ENCODE measurements at places on chromosomes 6 and 20.
A peak's percentile ranks its signal among the peaks of the same experiment; 100 is the strongest.

GRCh38 chr6:82337688-82338257, 25.8 kb upstream of the TPBG start:
- no peak for DNase-seq

DNA sequence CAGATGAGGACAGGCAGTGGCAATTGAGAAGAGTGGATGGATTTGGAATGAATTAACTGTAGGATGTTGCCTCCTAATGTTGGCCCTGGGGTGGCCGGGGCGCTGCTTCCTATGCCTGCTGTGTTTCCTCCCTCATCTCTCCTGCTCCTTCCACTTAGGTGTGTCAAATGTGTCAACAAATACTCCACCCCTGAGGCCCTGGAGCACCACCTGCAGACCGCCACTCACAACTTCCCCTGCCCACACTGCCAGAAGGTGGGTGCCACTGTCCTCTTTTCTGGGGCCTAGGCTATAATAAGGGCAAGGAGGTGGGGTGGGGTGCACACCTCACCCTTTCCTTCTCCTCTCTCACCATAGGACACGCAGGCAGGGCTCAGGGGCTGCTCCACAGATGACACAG, 30.0 kb upstream of the CHMP4B start:
- no peak for DNase-seq

DNA sequence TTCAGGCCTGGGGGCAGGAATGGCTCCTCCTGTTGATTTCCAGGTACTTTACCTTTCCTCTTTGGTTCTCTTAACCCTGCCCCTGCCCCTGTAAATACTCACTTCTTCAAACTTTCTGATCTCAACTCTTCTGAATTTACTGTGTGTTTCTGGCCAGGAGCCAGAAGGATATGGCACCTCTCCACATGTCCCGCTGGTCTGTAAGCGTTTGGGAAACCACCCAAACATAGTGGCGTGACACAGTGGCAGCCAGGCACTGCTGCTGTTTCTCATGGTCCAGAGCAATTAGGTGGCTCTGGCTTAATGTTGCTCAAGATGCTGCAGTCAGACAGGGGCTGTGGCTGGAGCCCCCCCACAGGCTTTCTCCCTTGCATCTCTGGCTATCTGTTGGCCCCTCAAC, 374.5 kb downstream of the RNGTT start:
- no peak for DNase-seq

- DNase-seq = no peak
Observed at GRCh38 chr6:17983730-17984129, 3.7 kb downstream of the KIF13A start.

- no peak for DNase-seq
Observed at GRCh38 chr6:62942000-62942399, 269.3 kb upstream of the FKBP1C start.

DNA sequence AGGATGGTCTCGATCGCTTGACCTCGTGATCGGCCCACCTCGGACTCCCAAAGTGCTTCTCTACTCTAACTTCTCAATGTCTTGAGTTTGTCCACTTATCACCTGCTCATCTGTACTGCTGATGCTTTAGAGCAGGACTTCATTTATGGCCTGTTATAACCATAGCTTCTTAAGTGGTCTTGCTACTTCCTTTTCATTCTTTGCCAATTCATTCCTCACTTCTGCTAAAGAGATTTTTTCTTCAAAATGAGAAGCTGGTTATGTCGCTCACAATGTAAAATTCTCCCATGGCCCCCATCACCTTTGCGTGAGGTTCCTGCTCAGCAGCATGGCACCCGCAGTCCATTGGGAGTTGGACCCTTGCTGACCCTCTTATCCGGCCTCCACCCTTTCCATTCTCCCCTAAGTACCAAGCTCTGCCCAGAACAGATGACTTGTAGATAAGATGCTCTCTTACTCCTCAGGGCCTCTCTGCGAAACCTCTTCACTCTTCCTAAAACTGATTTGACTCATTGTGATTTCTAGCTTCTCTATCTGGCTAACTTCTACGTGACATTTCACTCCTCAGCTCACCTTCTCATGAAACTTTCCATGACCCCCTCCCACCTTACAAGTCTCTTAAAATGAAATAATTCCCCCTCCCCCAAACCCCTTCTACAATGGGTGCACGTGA, 13.9 kb upstream of the CD164 start:
- DNase-seq = no peak

DNA sequence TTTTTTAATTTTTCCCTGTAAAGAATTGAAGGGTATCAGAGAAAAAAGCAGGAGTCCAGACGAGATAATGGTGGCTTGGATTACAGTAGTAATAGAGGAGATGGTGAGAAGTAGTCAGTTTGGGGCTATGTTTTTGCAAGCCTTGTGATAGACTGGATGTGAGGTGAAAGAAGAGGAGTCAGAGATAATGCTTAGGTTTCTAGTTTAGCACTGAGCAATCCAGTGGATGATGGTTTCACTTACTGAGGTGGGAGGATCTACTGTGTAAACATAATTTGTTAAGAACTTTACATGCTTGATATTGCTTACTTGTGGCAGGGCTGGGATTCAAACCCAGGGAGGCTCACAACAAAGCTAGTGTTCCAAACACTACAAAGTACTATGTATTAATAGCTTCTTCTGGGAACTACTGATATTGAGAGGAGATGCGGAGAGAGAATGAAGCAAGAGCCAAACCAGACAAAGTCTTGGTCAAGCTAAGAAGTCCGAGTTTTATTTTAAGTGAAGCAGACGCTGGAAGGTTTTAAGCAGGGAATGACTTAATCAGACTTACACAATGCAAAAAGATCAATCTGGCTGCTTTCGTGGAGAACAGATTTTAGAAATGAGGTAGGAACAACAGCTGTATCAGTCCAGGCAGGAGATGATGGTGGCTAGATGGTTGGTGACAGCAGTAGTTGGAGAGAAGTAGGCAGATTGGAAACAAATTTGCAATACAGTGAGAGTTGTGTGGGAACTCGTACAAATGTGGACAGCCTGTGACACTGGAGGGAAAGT, 58.0 kb downstream of the ZFAND3 start:
- no peak for DNase-seq

GRCh38 chr6:21214738-21215448, 378.7 kb upstream of the SOX4 start:
- DNase-seq = no peak

GRCh38 chr6:29547573-29547972, 12.0 kb downstream of the UBD start:
- no peak for DNase-seq

DNA sequence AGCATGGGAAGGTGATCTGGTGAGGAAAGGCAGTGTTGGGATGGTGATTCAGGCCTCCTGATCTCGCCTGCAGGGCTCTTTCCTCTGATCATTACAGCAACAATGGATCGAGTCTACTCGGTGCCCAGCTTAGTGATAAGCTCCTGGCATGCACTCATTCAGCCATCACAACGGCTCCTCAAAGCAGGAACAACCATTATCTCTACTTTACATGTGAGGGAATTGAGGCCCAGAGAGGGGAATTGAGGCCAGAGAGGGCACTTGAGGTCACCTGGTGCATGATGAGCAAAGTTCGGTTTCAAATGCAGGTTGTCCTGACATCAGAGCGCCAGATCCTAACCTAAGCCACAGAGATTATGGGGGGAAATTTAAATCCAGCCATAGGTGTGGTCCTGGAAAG, 42.0 kb upstream of the BPIFA2 start:
- peak; percentile 40 for DNase-seq

DNA sequence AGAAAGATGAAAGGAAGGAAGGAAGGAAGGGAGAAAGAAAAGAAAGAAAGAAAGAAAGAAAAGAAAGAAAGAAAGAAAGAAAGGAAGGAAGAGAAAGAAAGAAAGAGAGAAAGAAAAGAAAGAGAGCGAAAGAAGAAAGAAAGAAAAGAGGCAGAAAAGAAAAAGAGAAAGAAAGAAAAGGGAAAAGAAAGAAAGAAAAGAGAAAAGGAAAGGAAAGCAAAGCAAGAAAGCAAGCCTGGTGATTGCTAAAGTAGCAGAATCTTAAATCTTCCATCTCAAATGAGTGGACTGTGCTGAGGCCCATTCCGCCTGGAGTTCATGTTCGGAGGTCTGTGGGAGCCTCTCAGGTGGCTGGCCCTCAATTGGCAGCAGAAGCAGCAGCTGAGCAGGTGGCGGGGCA, 148.4 kb downstream of the TFAP2A start:
- no peak for DNase-seq

- DNase-seq = no peak
Observed at GRCh38 chr6:129637340-129638054, 72.5 kb downstream of the ARHGAP18 start.

GRCh38 chr6:74764486-74764885, 441.4 kb downstream of the COL12A1 start:
- DNase-seq = no peak

DNA sequence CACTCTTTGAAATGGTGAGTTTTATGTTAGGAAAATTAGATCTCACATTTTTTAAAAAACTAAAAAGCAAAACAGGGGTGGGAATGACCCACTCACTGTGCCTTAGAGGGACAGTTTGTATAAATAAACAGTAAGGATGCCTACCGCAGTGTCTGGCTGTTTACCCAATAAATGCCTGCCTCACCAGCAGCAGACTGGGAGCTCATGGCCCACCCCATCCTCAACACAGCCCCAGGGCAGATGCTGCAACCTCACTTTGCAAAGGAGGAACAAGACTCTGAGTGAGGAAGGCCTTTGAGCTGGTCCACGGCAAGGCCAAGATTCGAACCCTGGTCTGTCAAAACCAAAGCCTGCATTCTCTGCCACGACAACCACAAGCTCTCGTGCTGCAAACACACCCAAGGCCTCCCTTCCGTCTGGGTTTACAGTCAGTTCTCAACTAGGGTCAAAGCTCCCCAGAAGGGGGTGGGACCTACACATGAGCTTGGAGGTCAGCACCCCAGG, 77.8 kb downstream of the BMP7 start:
- DNase-seq = no peak

DNA sequence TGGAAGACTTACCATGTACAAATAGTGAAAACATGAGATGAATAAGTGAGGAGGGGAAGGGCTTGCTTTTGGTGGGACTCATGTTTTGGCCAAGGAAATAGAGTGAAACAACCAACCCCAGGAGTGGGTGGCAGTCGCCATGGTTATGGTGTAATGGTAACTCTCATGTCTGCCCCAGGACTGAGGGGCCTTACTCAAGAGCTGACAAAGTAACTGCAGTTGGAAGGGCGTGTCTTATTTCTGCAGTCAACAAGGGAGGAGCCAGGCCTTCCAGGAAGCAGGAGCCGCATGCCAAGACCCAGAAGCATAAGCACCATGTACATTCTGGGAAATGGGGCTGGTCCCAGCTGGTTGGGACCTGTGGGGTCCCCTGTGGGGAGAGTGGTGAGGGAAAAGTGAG, 108.5 kb downstream of the UNC5CL start:
- DNase-seq = no peak

DNA sequence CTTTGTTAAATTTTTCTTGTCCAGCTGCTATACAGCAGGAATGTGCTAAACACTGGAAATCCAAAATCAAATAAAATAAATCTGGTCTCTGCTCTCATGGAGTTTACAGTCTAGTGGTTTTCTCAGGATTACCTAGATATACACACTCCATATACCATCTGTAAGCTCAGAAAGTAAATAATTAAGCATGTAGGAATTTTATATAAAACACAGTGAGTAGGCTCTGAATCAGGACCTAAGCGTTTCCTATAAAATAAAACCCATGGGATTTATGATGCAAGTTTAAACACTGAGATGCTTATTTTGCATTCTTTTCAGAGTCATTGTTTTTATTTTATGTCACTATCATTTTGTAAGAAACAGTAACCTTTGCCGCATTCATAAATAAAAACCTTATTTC, 29.7 kb upstream of the UFL1 start:
- no peak for DNase-seq

DNA sequence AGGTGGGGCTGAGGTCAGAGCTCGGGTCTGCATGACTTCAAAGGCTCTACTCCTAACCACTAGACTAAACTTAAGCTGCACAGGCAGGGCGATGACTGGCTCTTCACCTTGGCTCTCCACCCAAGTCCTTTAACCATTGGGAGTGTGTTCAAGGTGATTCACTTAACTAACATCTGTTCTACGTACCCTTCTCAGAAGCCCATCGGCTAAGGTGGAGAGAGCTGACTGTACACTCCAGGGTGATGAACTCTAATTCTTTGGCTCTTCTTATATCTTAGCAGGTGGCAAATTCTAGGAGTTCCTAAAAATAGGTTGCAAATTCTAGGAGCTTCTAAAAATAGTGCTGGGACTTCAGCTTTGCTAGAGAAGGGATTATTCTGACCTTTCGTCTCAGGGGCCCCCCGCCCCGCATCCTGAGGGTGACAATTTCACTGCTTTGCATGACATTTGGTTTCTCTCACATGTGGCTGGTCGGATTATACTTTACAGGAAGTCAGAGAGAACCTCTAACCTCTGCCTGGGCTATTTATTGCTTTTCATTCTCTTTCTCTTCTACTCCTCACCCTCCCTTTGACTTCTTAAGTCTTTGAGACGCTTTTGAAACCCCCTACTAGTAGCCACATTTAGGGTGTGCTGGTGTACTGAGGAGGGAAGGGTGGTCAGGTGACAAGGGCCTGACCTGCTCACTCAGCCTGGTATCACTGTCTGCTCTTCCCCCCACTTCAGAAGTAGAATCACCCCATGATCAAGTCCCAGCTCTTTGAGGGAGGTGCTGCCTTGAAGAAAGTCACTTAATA, 55.5 kb downstream of the PRDM1 start:
- no peak for DNase-seq

DNA sequence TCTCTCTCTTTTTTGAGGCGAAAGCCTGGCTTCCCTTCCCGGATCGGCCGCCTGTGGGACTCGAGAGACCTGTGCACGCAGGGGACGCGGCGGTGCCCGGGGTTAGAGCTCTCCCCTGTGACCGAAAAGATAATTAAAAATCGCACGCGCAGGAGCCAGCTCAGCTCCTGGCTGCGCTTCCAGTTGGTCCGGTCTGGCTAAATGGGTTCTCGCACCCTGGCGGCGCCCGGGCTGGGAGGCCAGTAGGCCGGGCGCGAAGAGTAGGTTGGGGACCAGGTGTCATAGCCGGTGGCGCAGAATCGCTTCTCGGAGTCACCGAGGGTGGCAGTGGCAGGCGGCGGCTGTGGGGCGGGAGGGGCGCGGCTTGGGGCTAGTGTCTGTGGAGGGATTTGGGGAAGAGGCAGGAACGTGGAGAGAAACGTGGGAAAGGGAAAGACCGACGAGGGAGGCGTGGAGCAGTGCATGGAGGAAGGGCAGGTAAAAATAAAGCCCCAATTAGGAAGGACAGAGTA, 41.9 kb upstream of the SUPT3H start:
- peak; percentile 82 for DNase-seq

GRCh38 chr6:158625881-158626305, 18.6 kb downstream of the DYNLT1 start:
- DNase-seq = no peak

Data from neural progenitor cell (in vitro differentiated cells).